ENCODE measurements at places on chromosomes 3 and 15. TPM values are rescaled to one million over a fixed set of nuclear protein-coding genes. Genes with fewer than 3 reads are reported as not detected.
A peak's percentile ranks its signal among the peaks of the same experiment; 100 is the strongest.

DNA sequence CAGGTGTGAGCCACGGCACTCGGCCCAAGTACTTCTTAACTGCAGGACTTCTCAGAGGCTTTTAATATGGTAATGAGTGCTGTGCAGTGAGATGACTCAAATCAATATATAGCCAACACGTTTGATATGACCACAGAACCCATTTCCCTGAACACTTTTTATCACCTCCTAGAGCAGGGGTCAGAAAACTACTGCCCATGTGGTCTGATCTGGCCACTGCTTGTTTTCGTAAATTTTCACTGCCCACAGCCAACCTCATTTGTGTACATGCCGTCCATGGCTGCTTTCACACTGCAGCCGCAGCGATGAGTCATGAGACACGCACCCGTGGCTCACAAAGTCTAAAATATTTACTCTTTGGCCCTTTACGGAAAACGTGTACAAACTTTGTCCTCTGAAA, 179.2 kb downstream of the RORA start:
- no peak for DNase-seq

SH3GL3 gene
- total RNA-seq = 0.63 TPM

BNC1 gene
- total RNA-seq = 3.0 TPM

DNA sequence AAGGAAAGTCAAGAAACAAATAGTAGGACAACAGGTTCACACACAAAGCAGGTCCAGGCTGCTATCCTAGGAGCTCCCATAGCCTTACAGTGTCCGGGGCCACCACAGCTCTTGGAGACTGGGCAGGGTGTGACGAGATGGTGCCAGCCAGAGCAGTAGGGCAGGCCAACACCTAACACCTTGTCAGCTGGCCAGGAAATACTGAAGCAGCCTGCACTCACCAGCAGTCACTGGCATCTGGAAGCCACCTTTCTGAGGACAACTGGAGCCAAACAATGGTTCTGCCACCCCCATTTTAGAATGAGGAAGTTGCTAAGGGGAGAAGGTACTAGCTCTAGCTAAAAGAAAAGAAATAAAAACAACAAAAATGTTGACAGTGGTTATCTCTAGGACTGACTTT, 47.2 kb downstream of the CCDC12 start:
- DNase-seq = peak; percentile 74

DNA sequence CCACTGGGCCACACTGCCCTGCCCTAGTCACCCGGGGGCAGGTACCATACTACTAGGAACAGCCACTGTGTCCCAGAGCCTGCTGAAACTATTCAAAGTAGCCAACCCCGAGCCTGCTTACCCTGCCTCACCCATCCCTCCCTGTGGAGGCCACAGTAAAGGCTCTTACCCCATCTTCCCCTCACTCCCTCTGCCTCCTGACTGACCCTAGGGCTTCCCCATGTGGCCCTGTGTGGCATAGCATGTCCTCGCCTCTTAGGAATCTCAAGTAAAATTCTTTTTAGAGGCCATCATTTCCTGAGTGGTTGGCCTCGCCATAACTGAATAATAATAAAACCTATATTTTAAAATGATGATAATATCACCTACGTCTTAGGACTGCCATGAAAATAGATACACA, 112.2 kb upstream of the SLC6A11 start:
- no peak for DNase-seq

- no peak for DNase-seq
Measured at GRCh38 chr3:129632056-129632455, 25.6 kb upstream of the PLXND1 start.

HAPLN3 gene
- total RNA-seq = 7.2 TPM

TYRO3 gene
- total RNA-seq = 21.0 TPM

CILP gene
- 8.2 TPM for total RNA-seq

MLF1 gene
- 126 TPM for total RNA-seq

GRCh38 chr15:63615935-63616334, 18.7 kb downstream of the FBXL22 start:
- DNase-seq = no peak

DNA sequence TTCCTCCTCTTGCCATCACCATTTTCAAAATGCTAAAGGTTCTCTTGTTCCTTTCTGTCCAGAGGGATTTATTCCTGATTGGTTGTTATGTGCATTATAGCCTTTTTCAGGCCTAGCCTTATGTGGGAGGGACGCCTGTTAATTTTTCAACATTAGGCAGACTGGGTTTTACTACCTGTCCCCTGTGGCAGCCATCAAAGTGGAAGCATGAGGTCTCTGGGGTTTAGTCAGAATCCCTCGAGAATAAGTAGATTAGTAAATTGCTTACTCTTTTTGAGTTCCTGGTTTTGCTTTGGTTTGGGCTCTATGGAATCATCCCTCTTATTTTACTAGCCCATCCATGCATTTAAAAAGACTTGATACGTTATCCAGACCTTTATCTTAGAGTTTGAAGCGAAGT, 32.4 kb downstream of the PAK2 start:
- no peak for DNase-seq

DNA sequence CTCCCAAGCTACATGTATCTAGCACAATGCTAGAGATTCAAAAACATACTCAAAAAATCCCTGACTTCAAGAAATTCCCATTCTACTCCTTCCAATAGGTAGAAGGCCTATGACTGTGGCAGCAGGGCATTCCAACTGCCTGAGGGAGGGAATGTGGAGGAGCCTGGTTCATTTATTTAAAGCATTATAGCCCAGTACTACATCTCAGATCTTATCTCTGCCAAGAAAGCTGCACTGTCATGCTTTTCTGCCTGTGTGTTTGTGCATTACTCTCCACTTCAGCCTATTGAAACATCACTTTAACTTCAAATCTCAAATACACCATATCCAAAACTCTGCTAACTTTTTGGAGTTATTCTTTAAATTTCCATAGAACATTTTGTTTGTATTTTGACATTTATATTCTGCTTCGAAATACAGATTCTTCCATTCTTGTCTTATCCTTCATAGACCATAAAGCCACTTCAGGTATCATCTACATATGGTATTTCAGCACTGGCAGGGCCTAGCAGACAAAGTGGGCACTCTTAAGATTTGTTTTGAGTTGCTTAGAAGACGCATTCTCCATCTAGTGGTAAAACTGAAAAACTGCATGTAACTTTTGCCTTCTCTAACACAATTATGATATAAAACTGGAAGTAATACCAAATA, 59.1 kb upstream of the NEDD4 start:
- DNase-seq = no peak

GRCh38 chr3:73955494-73956070, 330.8 kb upstream of the PDZRN3 start:
- DNase-seq = no peak

ATP11B gene
- 38.5 TPM for total RNA-seq

OSBPL10 gene
- 5.7 TPM for total RNA-seq
